ENCODE measurements at places on chromosomes 2 and 18.

DNA sequence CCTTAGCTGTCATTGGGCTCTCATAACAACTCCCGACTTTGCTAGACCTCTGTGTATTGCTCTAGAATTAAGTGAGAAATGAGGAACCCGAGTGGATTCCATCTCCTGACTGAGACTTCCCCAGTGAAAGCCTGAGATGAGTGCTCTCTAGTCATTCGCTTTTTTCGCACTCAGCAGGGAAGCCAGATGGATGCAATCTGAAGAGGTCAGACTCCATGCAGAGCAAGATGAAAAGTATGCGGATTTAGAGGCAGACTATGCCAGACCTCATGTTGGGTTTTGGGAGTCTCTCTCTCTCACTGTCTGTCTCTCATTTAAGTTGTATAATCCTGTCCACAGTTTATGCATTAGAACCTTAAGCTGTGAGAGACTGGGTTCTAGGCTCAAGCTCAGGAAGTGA is 88.6 kb downstream of the SLC5A7 start:
- no peak overlapping the region for H3K27ac ChIP-seq
- no peaks in the 10 kb centered on the region for H3K4me1 ChIP-seq
- DNase-seq: no peak
- no peaks in the 10 kb centered on the region for H3K27me3 ChIP-seq

DNA sequence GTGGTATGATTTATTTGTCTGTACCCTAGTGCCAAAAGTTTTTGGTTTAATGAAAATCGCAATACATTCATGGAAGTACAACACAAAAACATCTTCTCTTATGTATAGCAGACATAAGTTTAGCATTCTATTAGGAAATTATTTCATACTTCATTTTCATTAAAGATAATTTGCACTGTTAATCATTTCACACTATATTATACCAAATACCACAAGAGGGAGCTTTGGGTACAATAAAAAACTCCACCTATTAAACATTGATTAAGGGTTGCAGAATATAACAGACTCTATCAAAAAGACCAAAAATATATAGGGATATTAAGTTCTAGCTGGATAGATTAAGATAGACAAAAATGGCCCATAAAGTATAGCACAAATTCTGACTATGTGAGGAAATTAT is 79.0 kb downstream of the SLC66A3 start:
- H3K4me1 ChIP-seq: no peaks in the 10 kb centered on the region
- DNase-seq: no peak
- no peaks in the 10 kb centered on the region for H3K36me3 ChIP-seq
- H3K27me3 ChIP-seq: no peaks in the 10 kb centered on the region

- DNase-seq: no peak
- no peaks in the 10 kb centered on the region for H3K27me3 ChIP-seq
- H3K36me3 ChIP-seq: no peaks in the 10 kb centered on the region
These were observed 147.3 kb downstream of the IRS1 start for GRCh38 chr2:226652369-226652768.

DNA sequence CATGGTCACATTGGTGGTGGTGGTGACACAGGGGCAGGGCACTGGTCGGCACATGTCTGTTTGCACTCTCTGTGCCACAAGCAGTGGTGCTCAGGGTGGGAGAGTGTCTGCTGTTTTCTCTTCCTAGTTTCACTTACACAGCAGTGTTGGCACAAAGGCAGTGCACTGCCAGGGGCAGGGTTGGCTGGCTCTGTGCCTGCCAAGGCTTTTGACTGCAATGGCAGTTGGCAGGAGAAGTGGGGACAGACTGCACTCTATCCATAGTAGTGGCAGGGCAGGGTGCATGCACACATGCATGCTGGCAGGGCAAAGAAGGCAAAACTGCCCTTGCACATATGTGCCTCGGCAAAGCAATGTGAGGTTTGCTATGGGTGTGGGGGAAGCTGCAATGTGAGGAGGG is 635.9 kb downstream of the SUCLG1 start:
- no peak overlapping the region for H3K4me3 ChIP-seq
- H3K36me3 ChIP-seq: no peaks in the 10 kb centered on the region
- no peak overlapping the region for H3K27ac ChIP-seq
- DNase-seq: no peak
- H3K4me1 ChIP-seq: no peaks in the 10 kb centered on the region
- H3K27me3 ChIP-seq: no peaks in the 10 kb centered on the region

DNA sequence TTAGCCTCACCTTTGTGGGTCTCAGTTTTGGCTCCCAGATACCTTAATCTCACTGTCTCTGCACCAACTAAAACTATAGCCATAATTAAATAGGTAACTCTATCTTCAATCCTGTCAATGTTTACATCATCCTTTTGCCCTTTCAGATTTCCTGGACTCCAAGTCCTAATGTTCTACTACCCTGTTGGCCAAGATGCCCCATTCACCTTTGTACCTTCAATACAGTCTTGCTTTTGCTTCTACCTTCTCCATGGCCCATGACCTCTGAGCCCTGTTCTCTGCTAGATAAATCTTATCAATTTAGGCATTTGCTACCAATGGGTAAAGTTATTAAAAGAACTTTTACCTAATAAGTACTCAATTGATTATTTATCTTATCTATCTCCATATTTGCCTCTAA is 635.5 kb downstream of the ARHGAP15 start:
- no peaks in the 10 kb centered on the region for H3K4me1 ChIP-seq
- no peaks in the 10 kb centered on the region for H3K27me3 ChIP-seq
- H3K27ac ChIP-seq: no peak overlapping the region
- no peak overlapping the region for H3K4me3 ChIP-seq
- no peak for DNase-seq
- no peaks in the 10 kb centered on the region for H3K36me3 ChIP-seq

DNA sequence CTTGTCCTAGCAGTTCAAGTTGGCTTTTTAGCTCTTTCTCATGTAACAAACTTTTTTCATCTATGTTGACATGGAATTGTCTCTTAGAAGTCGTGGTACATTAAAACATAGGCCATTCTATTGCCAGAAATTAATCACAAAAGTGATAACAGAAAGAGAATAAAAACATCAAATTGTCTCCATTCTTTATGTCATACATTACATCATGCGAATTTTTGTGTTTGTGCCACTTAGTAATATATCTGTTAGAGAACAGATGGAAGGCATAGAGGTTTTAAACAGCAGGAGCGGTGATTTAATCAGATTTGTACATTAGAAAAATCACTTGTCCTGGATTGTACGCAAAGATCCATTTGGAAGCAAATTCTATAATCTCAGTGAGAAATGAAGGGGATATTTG is 136.5 kb upstream of the CDH20 start:
- H3K4me1 ChIP-seq: no peaks in the 10 kb centered on the region
- H3K4me3 ChIP-seq: no peak overlapping the region

DNA sequence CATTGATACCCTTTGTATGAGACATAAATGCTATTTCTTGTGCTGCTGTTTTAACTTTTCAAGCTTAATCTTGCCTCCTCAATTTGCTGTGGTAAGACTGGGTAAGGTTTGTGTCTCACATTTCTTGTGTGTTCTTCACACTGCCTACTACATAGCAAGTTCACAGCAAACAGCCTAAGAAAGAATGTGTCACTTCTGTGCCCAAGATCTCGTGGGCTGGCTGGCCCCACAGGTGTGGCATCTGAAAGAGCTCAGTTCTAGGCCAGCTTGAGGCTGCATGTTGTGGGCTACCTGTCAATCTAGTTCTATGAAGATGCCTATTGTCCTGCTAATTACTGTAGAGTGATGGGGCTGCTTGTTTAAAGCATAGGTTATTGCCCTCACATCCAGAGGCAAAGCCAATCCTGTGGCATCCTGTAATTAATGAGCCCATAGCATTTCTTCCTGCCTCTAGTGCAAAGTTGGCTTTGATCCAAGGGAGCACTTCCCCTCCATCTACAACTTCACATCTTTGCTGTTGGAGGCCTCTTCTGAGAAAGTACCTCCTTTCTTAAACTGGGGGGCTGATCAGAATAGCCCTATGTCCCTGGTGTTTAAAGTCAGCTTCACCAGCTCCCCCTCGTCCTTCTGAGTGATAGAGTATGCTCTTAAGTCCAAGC is 40.9 kb upstream of the ASPRV1 start:
- no peak overlapping the region for H3K4me3 ChIP-seq
- no peaks in the 10 kb centered on the region for H3K27me3 ChIP-seq
- H3K36me3 ChIP-seq: no peaks in the 10 kb centered on the region
- no peak for DNase-seq

DNA sequence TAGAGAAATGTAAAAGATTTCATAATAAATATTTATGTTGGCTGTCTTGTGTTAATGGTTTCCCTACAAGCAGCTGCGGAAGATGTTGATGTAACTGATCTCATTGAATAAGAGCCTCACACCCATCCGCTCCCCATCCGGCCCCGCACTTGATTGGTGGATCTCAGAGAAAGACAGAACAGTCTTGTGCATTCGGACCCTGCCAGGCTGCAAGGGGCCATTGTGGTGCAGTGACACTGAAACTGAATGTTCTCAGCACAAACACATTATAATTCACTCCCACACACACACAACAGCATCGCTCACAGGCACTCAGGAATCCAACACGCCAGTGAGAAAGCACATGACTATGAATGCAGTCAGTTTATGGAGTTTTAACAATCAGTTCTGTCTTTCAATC is 47.8 kb downstream of the PRELID3A start:
- no peak for DNase-seq
- no peak overlapping the region for H3K4me3 ChIP-seq
- no peak overlapping the region for H3K27ac ChIP-seq

Measured in upper lobe of right lung (tissue), 1 donor.